Right renal pelvis (tissue), 4 donors: ENCODE measurements at places on chromosomes 7 and 10.
A peak's percentile ranks its signal among the peaks of the same experiment; 100 is the strongest.

DNA sequence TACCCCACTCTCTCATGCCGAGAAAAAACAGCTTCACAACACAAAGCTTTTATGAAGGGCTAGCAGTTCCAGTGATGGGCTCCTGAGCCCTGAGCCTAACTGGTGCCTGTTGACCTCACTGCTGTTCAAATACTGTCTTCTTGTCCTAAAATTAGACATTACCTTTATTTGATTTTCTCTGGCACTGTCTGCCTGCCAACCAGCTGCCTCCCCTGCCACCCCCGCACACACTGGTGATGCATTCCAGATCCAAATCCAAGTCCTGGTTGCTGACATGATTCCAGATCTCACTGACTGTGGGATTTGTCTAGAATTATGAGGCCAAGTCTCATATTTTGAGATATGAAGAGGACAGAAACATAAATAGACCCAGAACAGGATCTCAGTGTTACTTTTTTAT, 816.2 kb downstream of the NRG3 start:
- DNase-seq = no peak

DNA sequence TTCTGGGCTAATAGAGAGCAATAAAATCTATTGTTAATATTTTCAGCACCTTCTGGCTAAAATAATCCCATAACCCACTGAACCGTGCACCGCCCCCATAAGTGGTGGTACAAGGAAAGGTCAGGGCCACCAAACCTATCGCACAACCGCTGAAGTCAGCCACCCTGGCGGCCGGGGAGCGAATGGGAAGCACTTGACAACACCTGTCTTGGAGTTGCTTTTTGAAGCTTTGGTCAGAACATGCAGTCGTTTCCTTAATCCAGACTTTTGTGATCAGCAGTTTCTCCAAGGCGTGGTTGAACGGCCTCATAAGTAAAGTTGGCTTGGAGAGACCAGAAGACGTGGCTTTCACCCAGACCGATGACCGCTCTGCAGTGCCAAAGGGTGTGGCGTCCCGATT, 97.4 kb downstream of the DNAJB6 start:
- no peak for DNase-seq

DNA sequence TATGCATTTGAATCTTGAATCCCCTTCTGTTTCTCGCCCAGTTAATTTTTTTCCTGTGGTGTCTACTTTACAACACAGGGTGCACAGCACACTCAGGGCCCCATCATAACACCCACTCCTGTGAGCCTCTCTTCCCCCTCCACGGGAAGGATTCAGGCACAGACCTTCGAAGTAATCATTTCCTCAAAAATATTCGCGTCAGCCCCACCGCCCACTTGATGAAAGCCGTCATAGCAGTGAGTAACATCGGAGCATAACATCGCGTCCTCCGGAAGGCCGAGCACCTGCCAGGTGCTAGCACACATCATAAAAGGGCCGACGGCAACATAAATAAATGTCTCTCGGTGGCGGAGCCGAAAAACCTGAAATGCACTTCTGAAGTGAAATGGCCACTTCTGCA, 201.7 kb upstream of the ADARB2 start:
- no peak for DNase-seq

- no peak for DNase-seq
Observed at GRCh38 chr7:127793582-127793981, 141.6 kb downstream of the SND1 start.

- DNase-seq = no peak
Observed at GRCh38 chr10:125048094-125048864, 106.4 kb downstream of the ZRANB1 start.

DNA sequence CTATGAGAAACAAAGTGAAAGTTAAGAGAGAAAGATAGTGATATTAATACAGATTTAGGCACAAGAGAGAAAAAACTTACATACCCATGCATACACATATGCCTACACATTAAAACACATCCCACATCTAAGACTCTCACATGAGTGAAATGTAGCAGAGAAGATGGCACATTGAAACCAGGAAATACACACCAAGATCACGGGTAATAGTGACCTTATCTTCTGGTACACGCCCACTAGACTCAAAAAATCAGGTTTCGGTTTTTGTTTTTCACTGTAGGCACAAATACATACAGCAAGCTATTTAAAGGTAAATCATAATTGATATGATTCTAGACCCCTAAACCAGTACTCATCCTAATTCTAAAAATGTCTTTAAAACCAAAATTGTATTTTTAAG, 225.2 kb upstream of the TAC1 start:
- no peak for DNase-seq

GRCh38 chr10:122265896-122266295, 5.2 kb upstream of the BTBD16 start:
- no peak for DNase-seq

DNA sequence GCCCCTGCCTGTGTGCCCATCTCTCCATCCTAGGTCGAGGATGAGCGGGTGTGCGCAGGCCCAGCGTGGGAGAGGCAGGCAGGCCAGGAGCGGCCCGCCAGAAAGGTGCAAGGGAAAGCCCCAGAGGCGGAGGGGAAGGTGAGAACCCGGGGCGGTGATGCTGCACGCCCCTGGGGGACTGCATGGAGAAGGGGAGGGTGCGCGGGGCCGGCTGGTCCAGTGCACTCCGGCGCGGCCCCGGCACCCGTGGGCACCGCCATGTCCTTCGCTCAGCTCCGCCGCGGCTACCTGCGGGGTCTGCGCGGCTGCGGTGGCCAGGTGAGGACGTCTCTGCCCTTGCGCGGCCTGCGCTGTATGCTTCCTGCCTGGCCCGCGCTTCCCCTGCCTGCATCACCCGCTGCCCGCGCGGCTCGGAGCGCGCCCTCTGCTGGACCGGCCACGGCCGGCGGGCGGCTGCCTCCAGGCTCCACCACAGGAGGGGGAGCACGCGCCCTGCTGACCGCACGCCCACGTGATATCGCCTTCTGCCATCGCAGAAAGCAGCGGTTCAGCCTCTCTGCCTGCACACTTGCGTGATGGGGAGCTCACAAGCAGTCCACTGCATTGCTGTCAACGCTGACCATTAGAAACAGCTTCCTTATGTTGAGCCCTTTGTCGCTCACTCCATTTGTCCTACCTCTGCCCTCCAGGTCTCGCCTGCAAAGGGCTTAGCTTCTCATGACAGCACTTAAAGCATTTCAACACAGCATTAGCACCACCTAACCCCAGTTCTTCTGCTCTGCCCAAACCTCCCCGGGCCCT, 73.9 kb downstream of the CXCL12 start:
- DNase-seq = peak; percentile 79

- DNase-seq = peak; percentile 3
Observed at GRCh38 chr7:96596120-96596826, 113.4 kb downstream of the SEM1 start.

- DNase-seq = peak; percentile 33
Observed at GRCh38 chr7:93055543-93056107, 62.2 kb downstream of the SAMD9 start.

GRCh38 chr7:107597582-107597916, 17.5 kb downstream of the BCAP29 start:
- DNase-seq = no peak

- DNase-seq = no peak
Observed at GRCh38 chr10:73494213-73494612, 1.6 kb downstream of the PPP3CB start.

DNA sequence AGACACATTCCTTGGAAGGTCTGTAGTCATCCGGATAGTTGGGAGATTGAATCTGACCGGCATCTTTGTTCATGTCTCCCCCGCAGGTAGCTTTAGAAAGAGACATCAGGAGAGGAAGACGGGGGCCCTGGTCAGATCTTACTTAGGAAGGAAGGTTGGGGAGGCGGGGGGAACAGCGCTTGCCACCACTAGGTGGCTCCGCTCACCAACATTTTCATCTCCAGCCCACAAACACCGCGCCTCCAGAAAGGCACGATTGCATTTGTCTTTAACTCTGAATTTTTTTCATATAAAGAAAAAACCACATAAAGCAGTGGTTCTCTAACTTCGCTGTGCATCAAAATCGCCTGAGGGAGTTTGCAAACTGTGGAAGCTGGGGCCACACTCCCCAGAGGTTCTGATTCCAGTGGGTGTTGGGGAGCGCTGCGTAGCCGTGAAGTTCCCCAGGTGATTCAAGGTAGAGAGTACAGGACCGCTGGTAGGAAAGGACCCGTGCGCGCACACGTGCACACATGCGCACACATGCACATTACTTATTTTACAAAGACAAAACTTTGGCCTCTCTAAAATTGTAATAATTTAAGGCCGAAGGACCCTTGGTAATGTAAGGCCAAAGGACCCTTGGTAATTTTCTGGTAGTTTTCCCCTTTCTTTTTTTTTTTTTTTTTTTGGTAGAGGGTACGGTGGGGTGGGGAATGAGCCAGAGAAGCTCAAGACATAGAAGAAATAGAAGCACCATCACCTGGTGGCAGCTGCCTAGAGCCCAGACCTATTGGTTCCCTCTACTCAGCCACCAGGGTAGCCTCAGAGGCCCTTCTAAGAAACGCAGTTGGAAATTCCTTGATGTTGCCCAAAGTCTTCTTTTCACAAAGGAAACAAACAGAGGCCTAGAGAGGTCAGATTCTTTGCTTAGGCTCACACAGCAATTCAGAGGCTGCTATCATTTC, 37.4 kb upstream of the OPALIN start:
- peak; percentile 70 for DNase-seq

- DNase-seq = no peak
Observed at GRCh38 chr7:121837462-121837861, 35.5 kb upstream of the PTPRZ1 start.

GRCh38 chr7:156067156-156067555, 254.9 kb upstream of the SHH start:
- no peak for DNase-seq

DNA sequence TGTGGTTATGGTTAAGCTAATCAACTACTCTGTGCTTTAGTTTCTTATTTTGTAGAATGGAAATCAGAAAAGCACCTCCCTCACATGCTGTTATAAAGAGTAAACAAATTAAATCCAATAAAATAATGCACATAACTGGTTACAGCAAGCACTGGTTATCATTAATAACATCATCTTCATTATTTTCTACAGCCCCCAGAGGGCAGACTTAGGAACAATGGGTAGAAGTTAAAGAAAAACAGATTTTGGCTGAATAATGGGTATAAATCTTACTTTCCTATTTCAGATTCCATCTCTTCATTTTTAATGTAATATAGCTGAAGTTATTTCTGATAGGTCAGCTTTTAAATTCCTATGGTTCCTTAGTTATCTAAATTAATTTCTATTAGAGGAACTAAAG, 126.5 kb downstream of the DOCK4 start:
- DNase-seq = no peak

GRCh38 chr10:94420516-94420915, 18.2 kb downstream of the TBC1D12 start:
- no peak for DNase-seq

DNA sequence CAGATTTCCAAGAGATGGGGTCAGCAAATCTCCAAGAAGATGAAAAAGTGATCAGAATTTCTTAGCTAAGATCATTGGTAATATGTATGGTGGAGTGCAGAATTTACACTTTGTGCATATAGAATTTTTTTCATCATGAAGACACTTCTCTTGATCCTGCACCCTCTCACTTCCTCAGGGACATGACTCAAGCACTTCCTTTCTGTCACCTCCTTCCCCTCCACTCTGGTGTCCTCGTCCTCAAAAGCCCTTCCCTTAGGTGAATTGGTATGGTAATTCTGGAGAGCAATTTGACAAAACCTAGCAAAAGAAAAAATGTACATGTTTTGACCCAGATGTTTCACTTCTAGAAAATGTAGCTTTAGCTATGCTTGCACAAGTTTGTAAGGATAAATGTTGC, 18.1 kb downstream of the CALN1 start:
- no peak for DNase-seq

GRCh38 chr7:16587790-16588189, 57.8 kb downstream of the ANKMY2 start:
- no peak for DNase-seq

GRCh38 chr7:137458399-137458798, 114.9 kb upstream of the PTN start:
- DNase-seq = no peak

- peak; percentile 43 for DNase-seq
Observed at GRCh38 chr7:121107923-121108498, 119.5 kb downstream of the CPED1 start.

GRCh38 chr7:100472854-100473499, 6.0 kb downstream of the TSC22D4 start:
- no peak for DNase-seq

DNA sequence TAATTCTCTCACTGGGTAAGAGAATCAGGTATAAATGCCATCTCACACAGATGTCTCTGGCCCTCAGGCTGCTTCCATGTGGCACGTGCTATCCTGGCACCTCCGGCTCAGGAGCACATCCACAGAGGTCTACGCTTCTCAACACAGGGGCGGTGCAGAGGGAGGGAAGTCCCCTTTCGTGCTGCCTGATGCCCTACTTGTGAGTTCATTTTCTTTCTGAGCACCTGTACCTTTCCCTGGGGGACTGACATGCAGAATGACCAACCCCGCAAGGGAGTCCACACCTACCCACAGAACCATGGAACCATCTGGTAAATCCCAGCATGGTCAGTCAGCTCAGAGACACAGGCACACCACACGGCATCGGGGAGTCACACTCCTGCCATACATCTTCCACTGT, 99.0 kb upstream of the SAMD8 start:
- no peak for DNase-seq

DNA sequence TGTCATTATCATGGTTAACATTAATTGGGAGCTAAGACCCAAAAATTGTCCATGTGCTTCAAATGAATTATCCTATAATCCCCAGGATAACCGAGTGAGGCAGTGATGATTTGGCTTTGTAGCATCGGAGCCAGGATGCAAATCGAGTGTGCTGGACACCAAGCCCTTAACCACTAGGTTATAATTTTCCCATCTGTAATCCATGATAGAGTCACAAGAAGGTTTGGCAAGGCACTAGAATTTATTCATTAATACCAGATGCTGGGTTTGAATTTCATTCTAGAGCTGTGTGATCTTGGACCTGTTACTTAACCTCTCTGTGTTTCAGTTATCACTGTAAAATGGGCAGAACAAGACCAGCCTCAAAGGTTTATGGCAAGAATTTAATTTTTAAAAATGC, 21.0 kb upstream of the ITGB1 start:
- no peak for DNase-seq

DNA sequence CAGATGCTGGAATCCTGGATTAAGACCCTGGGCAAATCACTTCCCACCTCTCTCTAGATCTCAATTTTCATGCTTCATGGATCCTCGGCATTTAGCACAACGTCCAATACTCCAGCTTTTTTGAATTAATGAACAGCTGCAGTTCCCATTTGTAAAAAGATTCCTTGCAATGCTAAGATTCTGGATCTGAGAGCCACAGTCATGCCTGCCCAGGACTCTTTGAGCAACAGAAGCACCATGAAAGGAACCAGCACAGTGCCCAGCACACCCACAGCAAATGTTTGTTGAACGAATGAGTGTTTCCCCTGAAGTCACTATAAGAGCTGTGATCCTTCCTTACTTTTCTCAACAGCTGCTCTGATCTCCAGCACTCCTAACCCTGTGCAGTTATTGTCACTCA, 20.8 kb upstream of the DDIT4 start:
- DNase-seq = no peak

- no peak for DNase-seq
Observed at GRCh38 chr7:155807789-155808548, 4.3 kb downstream of the SHH start.
